ENCODE measurements at places on chromosomes 1 and 21.
A peak's percentile ranks its signal among the peaks of the same experiment; 100 is the strongest.

DNA sequence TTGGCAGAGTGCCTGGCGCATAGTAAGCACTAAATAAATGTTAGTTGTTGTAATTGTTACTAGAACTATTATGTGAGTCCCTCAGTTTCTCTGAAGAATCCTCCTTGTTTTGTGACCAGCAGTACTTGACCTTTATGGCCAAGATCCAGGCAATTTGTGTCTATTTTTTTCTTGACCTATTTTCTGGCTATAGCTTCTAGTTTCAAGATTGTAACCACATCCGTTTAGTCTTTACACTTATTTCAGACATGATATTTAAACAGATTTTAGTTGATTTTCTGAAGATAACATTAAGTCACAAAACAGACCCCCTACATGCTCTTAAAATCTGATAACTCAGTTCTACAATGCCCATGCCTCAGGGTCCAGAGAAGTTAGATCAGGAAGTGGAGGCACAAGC, 50.3 kb downstream of the CDC7 start:
- no peak for DNase-seq

DNA sequence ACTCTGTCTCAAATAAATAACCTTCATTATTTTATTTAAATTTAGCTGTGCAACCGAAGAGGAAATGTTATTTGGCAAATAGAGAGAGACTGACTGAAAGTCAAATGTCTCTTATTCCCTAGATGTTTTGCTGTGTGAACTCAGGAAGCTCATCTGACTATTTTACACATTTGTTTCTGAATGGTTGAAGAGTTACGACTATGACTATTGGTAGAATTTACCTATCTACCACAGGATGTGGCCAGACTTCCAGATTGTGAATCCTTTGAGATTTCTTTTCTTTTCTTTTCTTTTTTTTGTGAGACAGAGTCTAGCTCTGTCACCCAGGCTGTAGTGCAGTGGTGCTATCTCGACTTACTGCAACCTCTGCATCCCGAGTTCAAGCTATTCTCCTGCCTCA, 5.3 kb upstream of the SDE2 start:
- no peak for DNase-seq

DNA sequence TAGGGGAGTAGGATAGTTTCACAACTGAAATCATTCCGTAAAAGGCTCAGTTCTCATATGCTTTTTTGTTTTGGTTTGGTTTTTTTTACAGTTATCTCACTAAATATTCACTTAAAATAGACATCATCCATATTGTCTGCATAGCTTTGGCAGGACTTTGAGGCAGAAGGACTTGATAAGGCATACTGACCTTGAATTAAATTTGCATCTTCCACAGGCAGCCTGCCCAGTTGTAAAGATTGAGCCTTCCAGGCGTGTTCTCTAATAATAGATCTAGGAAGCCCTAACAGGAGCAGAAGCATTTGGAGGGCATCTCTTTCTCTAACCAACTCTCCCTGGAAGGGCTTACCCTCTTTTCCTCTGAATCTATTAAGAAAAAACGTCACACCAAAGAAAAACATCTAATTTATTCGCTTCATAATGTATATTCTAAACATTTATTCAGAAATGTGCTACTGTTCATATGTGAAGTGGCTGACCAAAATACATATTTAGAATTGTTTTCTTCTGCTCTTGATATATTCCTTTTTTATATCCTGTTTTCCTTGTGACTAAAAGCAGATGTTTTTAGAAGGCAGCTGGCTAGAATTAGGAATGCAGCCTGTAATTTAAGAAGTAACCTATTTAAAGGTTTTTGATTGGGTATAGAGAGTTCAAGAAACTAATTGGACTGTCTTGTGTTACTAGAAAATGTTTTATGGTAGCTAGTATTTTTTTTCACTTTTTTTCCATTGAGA, 20.2 kb downstream of the DESI2 start:
- DNase-seq: no peak

DNA sequence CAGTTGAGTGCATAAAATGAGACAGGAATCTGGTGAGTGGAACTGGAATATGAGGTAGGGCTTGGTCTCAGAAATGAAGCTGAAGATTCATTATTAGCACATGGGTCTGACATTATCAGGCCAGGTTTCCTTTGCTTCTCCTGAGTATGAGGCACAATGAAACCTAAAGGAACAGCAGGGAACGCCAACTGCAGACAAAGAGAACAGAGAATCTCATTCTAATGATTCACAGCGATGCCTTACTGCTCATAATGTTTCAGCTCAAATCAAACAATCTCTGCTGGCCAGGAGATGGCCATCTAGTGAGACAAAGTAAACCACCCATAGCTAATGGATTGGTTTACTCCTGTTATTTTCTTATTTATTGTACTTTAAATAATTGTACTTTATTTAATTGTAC, 133.5 kb downstream of the C1orf21 start:
- DNase-seq: peak; percentile 89

- DNase-seq: no peak
Measured at GRCh38 chr21:42724226-42724920, 71.0 kb downstream of the PDE9A start.

- DNase-seq: no peak
Measured at GRCh38 chr1:44696101-44696500, 21.6 kb downstream of the ARMH1 start.

DNA sequence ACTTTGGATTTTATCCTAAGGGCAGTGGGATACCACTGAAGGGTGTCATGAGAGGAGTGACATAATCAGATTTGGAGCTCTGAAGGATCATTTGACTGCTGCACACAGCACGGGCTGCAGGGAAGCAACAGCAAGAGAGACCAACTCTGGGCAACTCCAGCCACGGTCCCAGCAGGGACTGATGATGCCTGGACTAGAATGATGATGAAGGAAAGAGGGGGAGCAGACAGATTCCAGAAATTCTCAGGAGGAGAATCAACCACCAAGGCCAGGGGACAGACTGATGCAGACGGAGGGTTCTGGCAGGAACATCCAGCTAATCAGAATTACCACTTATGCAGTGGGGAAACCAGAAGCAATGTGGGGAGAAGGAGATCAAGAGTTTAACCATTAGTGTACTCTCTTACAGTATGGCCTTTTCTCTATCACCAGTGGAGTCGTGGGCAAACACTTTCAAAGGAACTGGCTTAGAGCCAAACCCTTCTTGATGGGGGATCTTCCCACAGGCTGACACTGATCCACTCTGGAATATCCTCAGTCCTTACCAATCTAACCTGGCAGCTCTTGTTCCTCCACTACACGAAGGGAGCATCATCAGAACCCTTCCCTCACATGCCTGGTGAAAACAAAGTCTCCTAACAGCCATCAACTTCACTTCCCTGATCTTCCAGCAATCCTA, 3.3 kb downstream of the URB1 start:
- no peak for DNase-seq

DNA sequence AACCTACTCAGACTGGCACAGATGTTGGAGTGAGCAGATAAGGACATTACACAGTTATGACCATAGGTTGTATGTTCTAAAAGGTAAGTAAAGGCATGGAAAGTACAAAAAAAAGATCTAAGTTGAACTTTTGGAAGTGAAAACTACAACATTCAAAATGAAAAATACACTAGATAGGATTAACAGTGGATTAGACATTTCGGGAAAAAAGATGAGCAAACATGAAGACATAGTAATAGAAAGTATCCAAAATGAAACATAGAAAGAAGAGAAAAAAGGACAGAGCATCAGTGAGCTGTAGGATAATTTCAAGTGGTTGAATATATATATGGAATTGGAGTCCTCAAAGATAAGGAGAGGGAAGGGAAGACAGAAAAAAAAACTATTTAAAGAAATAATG, 34.0 kb upstream of the CR2 start:
- DNase-seq: no peak

DNA sequence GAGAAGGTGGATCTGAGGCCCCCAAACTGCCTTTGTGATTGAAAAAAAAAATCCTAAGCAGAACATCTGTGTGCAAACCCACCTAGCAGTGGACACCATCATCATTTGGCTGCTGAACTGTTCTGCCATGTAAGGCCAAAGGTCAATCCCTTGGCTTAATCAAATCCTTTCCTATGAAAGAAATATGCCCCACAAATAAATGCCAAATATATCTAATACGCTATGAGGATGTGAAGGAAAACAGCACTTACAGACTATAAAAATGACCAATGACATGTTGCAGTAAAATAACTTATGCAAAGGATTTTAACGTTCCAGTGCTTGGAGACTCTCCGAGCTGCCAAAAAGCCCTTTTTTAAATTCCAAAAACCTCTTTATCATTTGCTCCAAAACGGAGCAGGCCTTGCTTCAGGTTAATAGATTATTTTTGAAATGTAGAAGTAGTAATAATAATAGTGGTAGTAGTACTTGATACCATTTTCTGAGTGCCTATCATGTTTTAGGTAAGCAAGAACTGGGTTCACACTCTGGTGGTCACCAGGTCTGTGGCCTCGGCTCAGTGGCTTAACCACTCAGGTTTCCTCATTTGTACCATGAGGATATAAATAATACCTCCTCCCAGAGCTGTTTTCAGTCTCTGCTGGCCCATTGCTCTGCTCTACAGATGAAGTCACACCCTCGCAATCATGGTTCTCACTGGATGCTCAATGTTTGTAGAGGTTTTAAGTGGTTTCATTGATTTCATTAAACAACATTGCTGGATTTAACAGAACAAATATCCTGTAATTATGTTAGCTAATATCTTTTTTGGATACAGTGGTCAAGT, 47.9 kb upstream of the EDEM3 start:
- peak; percentile 80 for DNase-seq

DNA sequence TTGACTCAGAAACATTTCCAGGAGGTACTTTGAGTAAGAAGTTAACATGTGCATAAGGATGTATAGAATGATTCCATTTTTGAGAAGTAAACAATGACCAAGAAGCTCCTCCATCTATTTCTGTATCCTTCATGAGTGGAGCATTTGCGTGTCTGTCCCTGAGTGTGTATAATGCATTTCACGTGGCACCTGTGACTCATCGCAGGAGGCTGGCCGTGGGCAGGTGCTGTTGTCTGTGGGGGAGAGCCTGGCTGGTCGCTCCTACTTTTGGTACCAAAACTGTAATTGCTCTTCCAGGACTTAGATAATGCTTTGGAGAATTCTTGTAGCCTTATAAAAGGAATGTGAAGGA, 16.5 kb downstream of the SLC37A1 start:
- DNase-seq: no peak

- no peak for DNase-seq
Measured at GRCh38 chr1:107949467-107950253, 15.3 kb downstream of the VAV3 start.

DNA sequence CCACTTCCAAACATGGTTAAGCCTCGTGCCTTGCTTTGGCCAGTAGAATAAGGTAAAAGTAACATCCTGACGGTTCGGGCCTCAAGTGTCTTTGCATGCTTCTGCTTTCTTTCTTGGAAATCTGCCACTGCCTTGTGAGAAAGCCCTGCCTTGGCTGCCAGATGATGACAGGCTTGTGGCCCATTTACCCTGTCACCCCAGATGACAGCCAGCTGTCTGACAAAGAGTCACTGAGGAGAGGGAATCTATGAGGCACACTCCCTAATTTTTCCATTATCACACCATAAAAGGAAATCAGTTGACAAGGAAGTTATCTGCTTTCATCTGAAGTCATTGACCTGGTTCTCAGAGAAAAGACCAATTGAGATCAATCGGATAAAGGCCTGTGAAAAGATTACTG, 199.8 kb downstream of the USH2A start:
- no peak for DNase-seq

- DNase-seq: no peak
Measured at GRCh38 chr21:33132054-33132453, 62.1 kb downstream of the OLIG1 start.

DNA sequence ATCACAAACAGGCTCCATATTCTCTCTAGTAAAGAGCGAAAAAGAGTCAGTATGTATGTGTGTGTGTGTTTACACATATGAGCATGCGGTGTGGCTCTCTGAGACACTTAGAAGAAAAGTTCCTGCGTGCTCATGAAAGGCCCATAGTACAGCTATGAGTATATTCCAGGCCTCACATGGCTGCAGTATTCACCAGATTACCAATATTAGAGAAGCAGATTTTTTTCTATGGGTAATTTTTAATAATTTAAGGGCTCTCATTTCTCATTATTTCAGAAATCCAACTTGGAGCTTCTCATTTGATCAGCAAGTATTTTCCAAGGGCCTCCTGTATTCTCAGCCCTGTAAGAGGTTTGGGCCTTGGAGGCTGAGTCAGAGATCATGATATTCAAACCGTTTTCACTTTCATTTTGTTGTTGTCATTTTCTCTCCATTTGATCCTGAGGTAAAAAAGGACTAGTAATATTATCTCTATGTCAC, 232.9 kb upstream of the SGIP1 start:
- no peak for DNase-seq

DNA sequence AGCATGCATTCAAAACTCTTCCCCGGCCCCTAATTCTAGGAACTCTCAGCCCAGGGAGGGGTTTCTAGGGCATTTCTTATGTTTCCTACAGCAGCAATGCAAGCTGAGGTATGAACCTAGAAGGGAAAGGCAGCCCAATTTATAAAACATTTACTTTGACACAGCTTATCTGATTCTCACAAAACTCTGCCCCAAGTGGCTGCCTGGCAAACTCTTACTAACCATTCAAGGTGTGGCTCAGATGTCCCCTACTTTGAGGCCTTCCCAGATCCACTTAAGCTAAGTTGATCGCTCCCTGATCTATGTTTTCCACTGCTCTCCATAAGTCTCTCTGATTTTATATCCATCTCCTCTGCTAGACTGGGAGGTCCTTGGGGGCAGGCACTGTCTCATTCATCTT, 35.4 kb downstream of the AK2 start:
- no peak for DNase-seq

DNA sequence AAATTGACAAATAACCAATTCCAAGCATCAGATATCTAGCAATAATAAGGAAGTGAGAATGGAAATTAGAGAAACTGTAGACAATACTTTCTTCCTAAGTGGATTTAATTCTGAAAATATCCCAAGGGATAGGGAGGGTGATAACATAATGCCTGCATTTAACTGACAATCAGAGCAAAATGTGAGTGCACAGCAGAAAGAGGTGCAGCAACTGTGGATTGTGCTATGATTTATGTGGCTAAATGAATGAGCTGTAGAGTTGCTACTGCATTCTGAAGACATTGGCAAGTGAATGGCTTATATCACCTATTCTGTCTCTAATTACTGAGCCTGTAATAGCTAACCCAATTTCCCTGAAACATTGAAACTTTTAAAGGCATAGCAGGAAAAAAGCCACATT, 39.0 kb downstream of the OLFM3 start:
- no peak for DNase-seq

Data from NCI-H146 (cell line).